Dermis microvascular lymphatic vessel endothelial cell (primary cell): ENCODE measurements at places on chromosomes 13 and 19. TPM values are rescaled to one million over a fixed set of nuclear protein-coding genes. Genes with fewer than 3 reads are reported as not detected.

CGB3 gene
- not detected in 2 replicates for total RNA-seq

GAPDHS gene
- total RNA-seq, result not detected in 2 replicates

DNA sequence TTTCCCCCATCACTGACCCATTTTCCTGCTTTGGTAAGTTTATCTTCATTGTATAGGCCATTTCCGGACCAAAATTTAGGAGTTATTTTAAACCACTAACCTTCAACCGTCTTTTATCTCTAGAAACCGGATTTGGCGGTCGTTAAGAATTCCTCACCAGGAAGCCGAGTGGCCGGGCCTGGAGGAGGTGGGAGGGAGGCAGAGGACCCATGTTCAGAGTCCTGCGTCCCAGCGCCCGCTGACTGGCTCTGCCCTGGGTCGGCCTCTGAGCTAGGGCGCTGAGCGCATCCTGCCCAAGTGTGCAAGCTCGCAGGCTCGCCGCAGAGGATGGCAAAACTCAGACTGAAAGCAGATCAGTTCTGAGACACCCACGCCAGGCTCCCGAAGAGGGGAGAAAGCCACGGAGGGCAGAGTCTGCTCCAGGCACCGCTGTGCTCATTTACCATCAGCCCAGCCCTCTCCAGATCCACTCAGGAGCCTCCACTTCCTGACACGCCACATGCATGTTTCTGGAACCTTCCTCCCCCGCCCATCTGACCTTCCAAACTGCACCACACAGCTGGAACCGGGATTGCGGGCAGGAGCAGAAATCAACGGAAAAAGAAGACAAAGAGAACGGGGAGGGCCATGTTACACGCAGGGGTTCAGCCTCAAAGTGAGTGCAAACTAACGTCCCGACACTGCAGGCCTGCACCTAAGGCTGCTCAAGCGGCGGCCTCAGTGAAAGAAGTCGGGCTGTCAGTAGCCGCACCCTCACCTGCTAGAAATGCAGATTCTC, 8.3 kb downstream of the COL4A1 start:
- DNase-seq, result peak; percentile 64

DNA sequence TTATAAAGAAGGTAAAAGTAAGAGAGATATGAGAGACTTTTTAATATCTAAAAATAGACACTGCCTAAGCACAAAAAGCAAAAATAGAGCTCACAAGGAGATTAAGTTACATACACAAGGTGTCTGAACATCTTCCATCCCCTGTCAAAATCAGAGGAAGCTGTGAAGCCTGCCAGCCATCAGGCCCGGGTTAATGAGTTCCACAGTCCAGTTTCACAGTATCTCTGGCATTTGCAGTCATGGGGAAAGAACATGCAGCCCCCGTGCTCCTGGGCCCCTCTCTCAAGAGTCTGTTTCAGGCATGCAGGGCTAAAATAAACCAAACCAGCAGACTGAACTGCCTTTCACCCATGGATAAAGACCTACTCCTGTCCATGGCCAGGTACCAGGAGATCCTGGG, 79.2 kb downstream of the TBC1D4 start:
- DNase-seq, result no peak

DNA sequence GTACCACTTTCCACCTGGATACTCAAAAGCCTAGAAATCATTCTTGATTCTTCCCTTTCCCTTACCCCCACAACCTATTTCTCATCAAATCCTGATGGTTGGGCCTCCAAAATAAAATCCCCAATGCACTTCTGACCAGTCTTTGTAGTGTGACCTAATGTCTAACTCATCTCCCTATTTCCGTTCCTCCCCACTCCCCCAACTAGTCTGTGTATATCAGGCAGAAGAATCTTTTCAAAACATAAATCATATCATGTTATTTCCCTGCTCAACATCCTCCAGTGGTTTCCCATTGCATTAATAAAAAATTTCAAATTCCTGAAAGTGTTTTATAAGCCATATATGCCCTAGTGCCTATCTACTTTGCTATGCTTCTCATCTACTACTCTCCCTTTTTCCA, 17.7 kb downstream of the CCDC122 start:
- DNase-seq, result no peak

- DNase-seq, result no peak
Measured at GRCh38 chr13:45961468-45961867, 91.1 kb downstream of the ZC3H13 start.

- no peak for DNase-seq
Measured at GRCh38 chr19:49058562-49058961, 1.0 kb upstream of the CGB7 start.
